ENCODE measurements at places on chromosomes 3 and 15.

GRCh38 chr15:42595626-42596240, 20.3 kb downstream of the STARD9 start:
- peak; percentile 85 for DNase-seq

DNA sequence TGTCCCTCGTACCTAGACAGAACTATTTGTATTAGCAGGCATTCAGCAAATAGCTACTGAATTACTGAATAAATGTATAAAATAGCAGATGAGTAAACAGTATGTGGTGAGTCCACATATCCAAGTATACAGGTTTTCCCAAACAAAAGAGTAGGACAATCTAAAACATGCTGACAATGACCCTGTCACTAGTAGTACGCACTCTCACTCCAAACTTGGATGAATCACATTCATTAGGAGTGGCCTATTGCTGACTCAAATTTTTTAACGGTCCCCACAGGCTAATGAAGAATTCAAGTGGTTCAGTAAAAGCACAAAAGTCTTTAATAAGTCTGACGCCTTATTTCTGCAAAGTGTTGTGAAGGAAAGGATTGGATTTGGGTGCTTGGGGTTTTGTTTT, 449.3 kb upstream of the THBS1 start:
- no peak for DNase-seq

- no peak for DNase-seq
These were observed 22.7 kb upstream of the DOCK3 start for GRCh38 chr3:50651920-50652529.

- no peak for DNase-seq
These were observed 4.8 kb downstream of the LYSMD2 start for GRCh38 chr15:51732646-51733045.

- DNase-seq, result peak; percentile 77
These were observed 4.8 kb upstream of the NR2F2 start for GRCh38 chr15:96325541-96326327.

- DNase-seq, result no peak
These were observed 33.4 kb upstream of the RAB6B start for GRCh38 chr3:133928903-133929607.

- DNase-seq, result peak; percentile 81
These were observed 83.7 kb upstream of the NEO1 start for GRCh38 chr15:72968531-72968922.

GRCh38 chr3:77042343-77042742, 2.4 kb downstream of the ROBO2 start:
- DNase-seq, result peak; percentile 23

GRCh38 chr3:194440756-194441155, 41.7 kb upstream of the GP5 start:
- DNase-seq, result no peak

DNA sequence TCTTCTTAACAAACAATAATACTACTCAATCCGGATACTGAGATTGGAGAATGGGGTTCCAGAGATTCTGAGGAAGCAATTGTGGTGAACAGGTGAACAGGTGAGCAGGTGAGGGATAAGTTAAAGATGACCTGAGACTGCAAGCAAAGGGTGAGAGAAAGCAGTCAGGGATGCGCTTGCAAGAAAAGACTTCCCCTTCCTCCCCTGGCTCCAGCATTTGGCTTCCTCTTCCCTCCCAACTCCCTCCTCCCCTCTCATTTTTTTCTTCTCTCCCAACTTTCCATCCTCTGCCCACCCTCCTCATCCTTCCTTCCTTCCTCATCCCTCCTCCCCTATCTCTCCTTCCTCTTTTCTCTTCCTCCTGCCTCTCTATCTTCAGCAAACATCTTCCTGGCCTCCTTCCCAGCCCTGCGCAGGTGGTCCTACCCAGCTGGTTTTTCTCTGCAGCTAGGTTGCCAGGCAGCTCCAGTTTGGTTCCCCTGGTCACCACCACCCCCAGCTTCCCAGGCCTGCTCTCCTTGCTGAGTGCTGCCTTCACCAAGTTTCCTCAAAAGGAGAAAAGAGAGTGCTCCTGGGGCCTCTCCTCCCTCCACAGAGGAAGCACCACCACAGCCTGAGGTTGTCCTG, 10.4 kb upstream of the VIPR1 start:
- peak; percentile 12 for DNase-seq

DNA sequence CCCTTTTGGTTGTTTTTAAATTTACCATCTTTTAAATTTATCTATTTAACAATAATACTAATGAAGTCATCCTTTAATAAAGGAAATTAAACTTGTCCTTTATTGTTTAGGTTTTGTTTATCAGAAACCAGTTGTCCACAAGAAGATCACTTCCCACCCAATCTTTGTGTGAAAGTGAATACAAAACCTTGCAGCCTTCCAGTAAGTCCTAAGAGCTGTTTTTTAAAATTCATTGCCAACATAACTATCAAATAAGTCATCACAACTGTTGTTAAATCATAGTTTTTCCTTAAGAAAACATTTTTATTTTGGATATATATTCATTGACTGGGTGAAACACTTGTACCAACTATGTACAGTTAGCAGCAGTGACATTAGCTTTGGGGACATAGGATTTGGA, 59.4 kb downstream of the CALML4 start:
- no peak for DNase-seq

DNA sequence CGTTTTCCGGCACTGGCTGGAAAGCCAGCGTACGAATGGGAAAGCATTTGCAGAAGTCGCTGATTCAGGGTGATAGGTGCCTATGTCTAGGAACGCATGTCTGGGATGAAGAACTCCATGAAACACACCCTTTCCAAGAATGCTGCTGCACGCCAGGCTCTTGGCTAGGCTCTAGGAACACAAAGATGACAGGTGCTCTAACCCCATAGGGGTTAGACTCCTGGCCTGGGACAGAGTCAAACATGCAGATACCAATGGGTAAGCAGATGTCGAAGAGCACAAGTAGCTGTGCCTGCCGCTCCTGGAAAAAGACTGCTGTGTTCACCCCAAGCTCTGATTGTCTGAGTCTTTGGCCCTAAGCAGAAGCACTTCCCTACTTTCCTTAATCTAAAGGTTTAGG, 180.9 kb upstream of the UBE3A start:
- DNase-seq, result no peak

- DNase-seq, result peak; percentile 91
These were observed at the start of gene SATB1 for GRCh38 chr3:18424729-18425640. Gene SATB1, minus strand, starts transcription at chr3:18425339. Its CDS starts 4,372 bp downstream, at chr3:18420967.

DNA sequence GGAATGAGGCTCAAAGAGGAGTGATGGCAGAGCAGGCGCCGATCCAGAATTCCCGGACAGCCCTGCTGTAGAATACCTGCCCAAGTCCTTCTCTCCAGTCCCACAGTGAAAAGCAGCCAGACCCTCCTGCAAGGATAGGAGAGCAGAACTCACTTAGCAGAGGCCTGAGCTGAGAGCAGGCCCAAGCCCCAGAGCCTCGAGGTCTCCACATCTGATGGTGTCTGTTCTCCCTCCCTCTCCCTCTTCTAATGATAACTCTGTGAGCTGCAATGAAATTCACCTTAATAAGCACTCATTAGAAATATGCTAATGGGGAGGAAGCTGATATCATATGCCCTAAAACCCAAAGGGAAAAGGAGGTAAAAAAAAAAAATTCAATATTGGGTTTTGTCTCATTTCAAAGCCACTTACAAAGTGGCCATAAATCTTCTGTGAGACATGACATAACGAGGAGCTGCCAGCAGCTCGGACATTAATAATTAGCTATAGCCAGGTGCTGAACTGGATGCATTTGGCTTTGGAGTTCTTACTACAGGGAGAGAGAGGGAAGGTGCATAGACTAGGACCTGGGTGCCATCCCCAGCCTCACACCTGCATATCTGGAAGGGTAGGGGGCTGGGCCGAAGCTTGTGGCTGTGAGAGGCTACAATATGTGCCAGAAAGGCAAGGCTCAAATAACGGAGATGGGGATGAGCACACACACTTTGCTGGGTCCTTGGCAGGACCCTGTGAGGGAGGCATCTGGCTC, 108.4 kb downstream of the MEGF11 start:
- no peak for DNase-seq

- DNase-seq, result no peak
These were observed 44.4 kb upstream of the GK5 start for GRCh38 chr3:142269767-142270166.

DNA sequence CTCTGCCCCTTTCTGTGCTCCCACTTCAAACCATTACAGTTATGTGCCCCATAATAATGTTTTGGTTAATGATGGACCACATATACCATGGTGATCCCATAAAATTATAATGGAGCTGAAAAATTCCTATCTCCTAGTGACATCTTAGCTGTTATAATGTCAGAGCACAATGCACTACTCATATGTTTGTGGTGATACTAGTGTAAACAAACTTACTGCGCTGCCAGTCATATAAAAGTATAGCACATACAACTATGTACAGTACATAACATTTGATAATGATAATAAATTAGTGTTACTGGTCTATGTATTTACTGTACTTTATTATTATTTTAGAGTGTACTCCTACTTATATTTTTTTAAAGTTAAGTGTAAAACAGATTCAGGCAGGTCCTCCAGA, 45.6 kb upstream of the TCAIM start:
- no peak for DNase-seq

- DNase-seq, result no peak
These were observed 27.4 kb downstream of the GOLM2 start for GRCh38 chr15:44315773-44316465.

GRCh38 chr3:57919987-57920386, 88.2 kb upstream of the FLNB start:
- DNase-seq, result no peak

DNA sequence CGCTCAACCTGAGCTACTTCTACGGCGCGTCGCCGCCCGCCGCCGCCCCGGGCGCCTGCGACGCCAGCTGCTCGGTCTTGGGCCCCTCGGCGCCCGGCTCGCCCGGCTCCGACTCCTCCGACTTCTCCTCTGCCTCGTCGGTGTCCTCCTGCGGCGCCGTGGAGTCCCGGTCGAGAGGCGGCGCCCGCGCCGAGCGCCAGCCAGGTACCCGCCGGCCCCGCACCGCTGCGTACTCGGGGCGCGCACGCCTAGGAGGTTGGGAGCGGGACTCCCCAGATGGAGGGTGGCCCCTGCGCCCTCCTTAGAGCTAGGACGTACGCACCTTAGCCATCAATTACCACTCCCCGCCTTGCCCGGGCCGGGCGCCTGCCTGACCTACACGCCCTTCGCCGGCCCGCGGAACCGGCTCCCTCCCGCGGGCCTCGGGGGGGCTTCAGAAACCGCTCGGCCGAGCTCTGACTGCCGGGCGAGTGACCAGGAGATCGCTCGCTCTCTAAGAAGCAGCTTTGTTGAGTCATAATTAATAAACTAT, 466 bp downstream of the NFKBIZ start:
- DNase-seq, result no peak

GRCh38 chr3:180923561-180923960, 11.1 kb downstream of the FXR1 start:
- no peak for DNase-seq

DNA sequence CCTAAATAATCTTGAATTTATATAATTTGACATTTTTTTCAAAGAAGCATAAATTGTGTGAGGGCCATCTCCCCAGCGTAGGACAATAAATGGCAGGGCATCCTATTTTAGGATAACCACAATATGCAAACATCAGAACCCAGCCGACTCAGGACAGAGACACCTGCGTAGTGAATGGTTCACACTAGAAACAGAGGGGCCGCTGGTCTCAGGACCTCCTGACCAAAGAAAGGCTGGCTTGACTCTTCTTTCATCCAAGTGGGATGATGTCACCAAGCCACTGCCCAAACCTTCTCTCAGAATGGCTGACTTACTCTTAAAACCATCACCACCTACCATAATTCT, 162.1 kb downstream of the FOXP1 start:
- DNase-seq, result no peak

- DNase-seq, result peak; percentile 88
These were observed 86.7 kb upstream of the LIMD1 start for GRCh38 chr3:45507820-45508317.

- no peak for DNase-seq
These were observed 65.4 kb upstream of the DLG1 start for GRCh38 chr3:197363553-197364409.

GRCh38 chr3:138824114-138824506, 10.6 kb downstream of the PIK3CB start:
- no peak for DNase-seq

DNA sequence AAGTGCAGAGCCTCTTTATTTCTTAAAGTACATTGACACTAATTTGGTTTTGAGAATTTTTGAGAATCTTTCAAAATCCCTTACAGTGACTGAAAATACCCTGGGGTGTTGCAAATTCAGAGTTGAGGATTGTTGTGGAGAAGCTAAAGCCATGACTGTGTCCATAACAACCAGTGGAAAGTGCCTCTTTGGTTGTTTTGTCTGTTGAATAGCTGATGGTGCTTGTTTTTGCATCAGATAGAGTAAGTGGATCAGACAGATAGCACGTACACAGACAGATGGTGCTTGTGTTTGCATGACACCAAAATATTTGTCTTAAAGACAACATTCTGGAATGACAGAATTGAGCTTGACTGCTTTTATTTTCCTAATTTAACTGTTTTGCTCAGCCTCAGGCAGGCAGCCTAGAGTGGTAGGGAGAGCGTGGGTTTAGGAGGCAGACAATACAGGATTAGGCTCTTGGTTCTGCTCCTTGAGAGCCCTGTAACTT, 265.0 kb downstream of the IL20RB start:
- DNase-seq, result no peak

- peak; percentile 77 for DNase-seq
These were observed 155.7 kb downstream of the RAB11A start for GRCh38 chr15:66025015-66025452.

DNA sequence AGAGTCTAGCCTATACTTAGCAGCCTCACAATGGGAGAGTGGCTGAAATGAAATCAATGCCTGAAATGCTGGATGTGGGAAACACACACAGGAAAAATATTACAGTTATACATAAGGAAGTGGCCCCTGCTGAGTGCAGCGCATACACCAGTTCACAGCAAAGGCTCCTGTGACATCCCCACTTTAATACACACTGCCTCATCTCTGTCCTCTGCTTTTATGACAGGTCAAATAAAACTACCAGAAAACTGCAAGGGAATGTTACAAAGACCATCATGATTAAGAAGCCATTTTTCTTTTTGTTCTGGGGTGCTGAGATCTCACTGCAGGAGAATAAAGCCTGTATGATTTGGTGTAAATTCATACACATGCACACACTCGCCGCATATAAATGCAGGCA, 214.3 kb downstream of the ARRDC4 start:
- DNase-seq, result no peak

GRCh38 chr3:50657816-50658215, 16.9 kb upstream of the DOCK3 start:
- no peak for DNase-seq

DNA sequence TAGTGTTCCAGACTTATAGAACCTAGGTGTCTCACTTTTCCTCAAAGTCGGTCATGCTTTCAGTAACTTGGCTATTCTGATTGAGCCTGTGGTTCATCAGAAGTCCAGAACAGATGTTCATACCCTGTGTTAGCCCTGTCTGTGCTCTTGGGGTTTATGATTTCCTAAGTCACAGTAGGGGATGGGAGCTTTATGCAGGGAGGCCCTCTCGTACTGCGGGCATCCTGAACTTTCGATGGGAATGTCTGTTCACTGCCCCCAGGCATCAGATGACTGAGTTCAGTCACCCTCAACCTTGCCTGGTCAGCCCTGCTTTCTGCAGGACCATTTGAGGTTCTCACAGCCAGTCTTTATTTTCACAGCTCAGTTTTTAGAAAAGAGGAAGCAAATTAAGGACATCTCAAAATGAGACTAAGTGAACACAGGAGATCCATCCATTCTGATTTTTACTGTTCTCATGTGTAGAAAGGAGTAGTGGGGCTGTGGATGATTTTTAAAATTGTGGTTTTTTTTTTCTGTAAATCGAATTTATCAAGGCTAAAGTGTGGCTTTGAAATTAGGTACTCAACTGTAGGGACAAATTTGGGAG, 71.3 kb downstream of the CMTM8 start:
- DNase-seq, result no peak
